ENCODE measurements at places on chromosomes 1 and 21.

- no peak for DNase-seq
Observed at GRCh38 chr1:218323568-218324225, 21.4 kb upstream of the TGFB2 start.

- no peak for DNase-seq
Observed at GRCh38 chr1:160359559-160360226, 7.2 kb upstream of the NHLH1 start.

GRCh38 chr1:84834419-84835064 lies 58.5 kb downstream of the LPAR3 start:
- peak; percentile 19 for DNase-seq

DNA sequence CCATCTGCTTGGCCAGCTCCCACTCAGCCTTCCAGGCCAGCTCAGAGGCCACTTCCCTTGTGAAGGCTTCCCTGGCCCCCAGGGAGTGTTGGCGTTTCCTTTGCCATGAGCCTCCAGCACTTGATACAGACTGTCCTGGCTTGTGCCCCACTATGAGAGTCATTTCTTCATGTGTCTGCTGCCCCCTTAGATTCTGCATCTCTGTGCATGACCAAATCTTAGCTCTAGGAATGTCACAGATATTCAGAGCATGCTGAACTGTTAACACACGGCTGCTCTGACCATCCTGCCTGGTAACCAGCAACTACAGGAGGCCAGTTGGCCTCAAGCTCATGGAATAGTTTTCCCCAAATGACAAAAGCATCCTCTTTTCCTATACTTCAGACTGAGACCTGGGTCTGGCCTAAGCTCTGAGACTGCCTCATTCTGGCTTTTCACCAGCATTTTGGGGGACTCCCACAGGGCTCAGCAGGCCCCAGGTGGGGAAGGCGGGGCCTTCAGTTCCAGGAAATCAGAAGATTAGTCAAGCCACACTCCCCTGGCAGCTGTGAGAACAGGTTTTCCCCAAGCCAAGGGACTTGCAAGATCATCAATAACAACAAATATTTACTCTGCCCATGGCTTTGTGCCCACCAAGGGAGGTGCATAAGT lies 182.6 kb upstream of the EDN2 start:
- DNase-seq, result no peak

GRCh38 chr1:218164930-218165700 lies 120.0 kb upstream of the RRP15 start:
- DNase-seq, result peak; percentile 61

GRCh38 chr1:9852410-9853248 lies 28.9 kb upstream of the CLSTN1 start:
- no peak for DNase-seq
